Airway epithelial cell (primary cell): ENCODE measurements at places on chromosomes 7 and 10. TPM values are rescaled to one million over a fixed set of nuclear protein-coding genes. Genes with fewer than 3 reads are reported as not detected.

COL13A1 gene
- 0.19 and 1.3 TPM in 2 replicates for total RNA-seq

WEE2 gene
- total RNA-seq: not detected in 2 replicates

RELN gene
- total RNA-seq: not detected in 2 replicates

ASAH2 gene
- 0.63 and 5.0 TPM in 2 replicates for total RNA-seq

DNAJC12 gene
- 0.14 and 0.28 TPM in 2 replicates for total RNA-seq

TLL2 gene
- 0.09 and 0.49 TPM in 2 replicates for total RNA-seq

CHST15 gene
- 15.0 and 19.7 TPM in 2 replicates for total RNA-seq

GIMAP5 gene
- total RNA-seq: not detected in 2 replicates

TRIM73 gene
- not detected in 2 replicates for total RNA-seq

BCAP29 gene
- 36.7 and 69.9 TPM in 2 replicates for total RNA-seq

MAT1A gene
- total RNA-seq: not detected in 2 replicates

BBIP1 gene
- total RNA-seq: 12.7 and 13.0 TPM in 2 replicates

FAM24A gene
- total RNA-seq: not detected in 2 replicates

OPN1SW gene
- not detected in 2 replicates for total RNA-seq
